Coronary artery (tissue), 2 donors: ENCODE measurements at places on chromosomes 12 and 14.

DNA sequence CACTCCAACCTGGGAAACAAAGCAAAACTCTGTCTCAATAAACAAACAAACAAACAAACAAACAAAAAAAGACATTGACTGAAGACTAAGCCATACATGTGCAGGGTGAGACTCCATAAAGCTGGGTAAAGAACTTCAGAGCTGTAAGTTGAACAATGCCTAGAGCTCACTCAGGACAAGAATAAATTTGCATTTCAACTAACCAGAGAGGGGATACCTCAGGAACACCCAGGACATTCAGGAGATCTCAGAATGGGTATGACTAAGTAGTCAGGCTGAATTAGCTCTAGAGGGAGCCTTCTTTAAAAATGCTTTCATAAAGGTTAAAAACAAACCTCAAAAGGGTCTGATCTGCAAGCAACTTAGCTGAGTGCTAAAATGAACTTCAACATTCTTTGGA is 267.7 kb upstream of the DIO3 start:
- DNase-seq = no peak

GRCh38 chr12:50609292-50609874 is 104.6 kb downstream of the DIP2B start:
- no peak for DNase-seq

GRCh38 chr12:52952076-52952801 is 3.3 kb downstream of the KRT18 start:
- no peak for DNase-seq

GRCh38 chr14:47009615-47010014 is 358.0 kb upstream of the RPL10L start:
- DNase-seq = no peak

- no peak for DNase-seq
These were observed 7.9 kb upstream of the MAPK1IP1L start for GRCh38 chr14:55043528-55043927.

DNA sequence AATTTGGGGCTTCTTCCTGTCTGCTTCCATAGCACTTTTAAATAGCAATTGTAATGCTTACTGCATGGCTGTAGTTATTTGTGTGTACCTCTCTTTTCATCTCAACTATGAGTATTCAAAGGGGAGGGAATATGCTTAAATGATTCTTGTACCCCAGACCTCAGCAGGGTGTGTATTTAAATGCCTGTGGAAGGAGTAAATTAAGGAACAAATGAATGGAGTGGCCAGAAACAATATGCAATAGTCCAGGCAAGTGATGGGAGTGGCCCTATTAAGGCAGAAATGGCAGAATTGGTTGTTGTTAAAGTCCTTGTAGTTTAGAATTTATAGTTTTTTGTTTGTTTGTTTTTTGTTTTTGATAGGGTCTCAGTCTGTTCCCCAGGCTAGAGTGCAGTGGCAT is 1.5 kb downstream of the RAD51B start:
- DNase-seq = no peak
